AG20443 (cell line): ENCODE measurements at places on chromosomes 2 and 18.
A peak's percentile ranks its signal among the peaks of the same experiment; 100 is the strongest.

DNA sequence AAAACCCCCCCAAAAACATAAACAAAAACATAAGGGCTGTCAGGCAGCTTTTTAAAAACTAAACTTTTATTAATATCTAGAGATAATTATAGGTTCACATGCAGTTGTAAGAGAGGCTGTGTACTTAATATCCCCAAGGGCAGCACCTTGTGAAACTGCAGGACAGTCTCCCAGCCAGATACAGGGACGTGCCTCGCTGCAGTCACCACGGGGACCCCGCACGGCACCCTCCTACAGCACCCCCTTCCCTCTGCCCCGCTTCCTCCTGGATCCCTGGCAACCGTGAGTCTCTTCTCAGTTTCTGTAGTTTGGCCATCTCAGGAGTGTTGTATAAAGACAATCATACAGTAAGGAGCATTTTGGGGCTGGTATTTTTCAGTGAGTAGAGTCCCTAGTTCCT is 6.8 kb upstream of the COLEC11 start:
- no peak for DNase-seq

- no peak for DNase-seq
Observed at GRCh38 chr2:41066168-41066567, 614.3 kb upstream of the SLC8A1 start.

- DNase-seq = no peak
Observed at GRCh38 chr2:60621688-60622429, 68.4 kb upstream of the BCL11A start.

DNA sequence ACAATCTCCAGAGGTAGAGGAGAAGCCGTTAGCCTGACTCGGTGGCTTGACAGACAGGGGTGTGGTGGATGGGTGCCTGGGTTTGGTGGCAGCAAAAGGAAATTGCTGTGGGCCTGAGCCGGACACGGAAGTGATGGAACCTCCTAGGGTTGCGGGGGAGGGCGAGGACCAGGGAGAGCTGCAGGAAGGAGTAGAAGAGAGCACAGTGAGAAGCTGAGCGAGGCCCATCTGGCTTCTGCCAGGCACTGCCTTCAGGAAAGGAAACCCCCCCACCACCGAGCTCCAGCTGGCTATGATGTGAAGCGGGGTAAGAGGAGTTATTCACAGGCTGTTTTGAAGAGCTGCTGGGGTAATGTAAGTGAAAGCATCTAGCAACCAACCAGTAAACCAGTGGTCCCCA is 134.6 kb downstream of the TSN start:
- DNase-seq = no peak

DNA sequence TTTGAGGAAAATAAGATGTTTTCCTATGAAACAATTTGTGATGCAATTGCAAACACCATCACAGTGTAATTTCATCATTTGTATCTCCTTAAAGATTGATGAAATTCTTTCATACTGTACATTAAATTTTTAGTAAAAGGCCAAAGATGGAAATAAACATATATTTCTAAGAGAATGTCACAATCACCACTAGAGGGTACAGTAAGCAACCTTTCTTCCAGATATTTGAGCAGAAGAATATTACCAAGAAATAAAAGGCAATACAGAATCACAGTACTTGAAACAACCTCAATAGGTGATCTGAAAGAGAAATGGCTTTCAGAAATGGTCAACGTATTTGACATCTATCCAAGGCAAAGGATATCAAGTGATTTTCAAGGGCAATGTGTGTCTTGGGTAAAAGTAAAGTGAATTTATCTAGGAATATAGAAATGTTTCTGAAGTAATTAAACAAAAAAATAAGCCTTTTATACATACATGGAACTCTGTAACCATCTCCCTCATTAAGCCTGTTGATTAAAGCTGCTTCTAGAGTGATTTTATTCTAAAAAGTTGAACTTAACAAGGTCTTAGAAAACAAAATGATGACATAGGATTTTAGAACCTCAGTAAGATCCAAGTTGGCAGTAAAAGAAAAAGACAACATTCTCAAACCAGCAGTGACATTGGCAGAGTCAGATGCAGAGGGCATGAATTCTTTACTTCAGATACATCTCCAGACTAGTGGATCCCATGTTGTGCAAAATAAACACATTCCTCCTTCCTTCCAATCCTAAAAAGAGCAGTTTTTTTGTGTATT is 90.3 kb upstream of the SESTD1 start:
- DNase-seq = no peak

DNA sequence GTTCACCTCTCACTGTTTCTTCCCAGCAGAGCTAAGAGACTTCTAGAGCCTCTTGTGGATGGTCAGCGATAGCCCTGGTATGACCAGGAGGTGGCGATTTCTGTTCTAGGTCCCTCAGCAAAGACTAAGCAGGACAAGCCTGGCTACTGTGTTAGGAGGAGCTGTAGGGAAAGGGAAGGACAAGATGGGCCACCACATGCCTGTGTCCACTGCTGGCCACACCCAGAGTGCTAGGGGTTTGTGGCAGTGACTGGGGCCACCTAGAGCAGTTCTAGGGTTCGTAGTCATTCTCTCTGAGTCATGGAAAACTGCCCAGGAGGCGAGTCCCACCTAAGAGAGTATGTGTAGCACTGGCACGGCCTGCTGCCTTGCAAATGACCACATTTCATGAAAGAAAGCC is 179.4 kb downstream of the ALPK2 start:
- DNase-seq = peak; percentile 31

GRCh38 chr2:10237392-10238321 is 65.0 kb upstream of the HPCAL1 start:
- no peak for DNase-seq

- DNase-seq = no peak
Observed at GRCh38 chr2:123500988-123501387, 524.1 kb upstream of the CNTNAP5 start.

- DNase-seq = no peak
Observed at GRCh38 chr2:119119999-119120756, 38.4 kb downstream of the C1QL2 start.

DNA sequence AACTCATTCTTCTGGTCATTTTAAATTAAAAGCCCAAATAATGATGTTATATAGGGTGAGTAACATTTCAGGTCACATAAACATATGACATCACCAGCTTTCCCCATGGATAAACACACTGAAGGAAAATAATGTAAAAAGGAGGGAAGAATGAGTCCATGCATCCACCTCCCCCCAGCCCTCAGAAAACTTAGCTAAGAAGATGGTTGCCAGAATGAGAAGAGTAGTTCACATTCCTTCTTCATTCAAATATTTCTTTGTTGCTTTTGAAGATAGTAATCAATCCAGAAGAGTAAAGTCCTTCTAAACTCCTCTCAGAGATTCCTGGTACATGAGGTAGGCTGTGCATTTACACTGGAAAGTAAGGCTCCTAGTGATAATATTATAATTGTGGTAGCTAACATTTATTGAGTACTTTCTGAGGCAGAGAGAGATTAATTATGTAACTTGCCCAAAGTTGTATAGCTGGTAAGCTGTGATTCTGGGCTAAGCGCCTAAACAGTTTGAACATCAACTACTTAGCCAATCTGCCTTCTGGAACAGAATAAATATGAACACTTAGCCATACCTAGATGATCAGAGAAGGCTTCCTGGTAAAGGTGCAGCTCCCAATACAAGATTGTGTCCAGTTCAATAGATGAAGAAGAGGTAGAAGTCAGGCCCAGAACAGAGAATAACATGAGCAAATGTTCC is 256.7 kb upstream of the FN1 start:
- no peak for DNase-seq

DNA sequence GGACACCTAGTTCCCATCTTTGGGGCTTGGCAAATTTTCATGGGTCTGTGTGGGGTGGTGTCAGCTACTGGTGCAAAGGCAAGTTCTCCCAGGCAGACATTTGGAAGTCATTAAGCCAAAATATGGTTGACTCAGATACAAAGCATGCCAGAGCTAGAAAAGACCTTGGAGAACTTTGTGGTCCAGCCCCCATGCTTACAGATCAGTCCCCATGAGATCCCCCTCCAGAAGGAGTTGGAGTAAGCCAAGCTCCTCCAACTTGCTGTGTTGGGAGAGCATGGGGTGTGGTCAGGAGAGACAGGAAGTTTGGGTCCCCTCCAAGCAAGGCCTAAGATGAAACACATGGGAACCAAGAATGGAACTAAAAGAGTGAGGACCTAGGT is 224.5 kb downstream of the CYP26B1 start:
- peak; percentile 66 for DNase-seq

DNA sequence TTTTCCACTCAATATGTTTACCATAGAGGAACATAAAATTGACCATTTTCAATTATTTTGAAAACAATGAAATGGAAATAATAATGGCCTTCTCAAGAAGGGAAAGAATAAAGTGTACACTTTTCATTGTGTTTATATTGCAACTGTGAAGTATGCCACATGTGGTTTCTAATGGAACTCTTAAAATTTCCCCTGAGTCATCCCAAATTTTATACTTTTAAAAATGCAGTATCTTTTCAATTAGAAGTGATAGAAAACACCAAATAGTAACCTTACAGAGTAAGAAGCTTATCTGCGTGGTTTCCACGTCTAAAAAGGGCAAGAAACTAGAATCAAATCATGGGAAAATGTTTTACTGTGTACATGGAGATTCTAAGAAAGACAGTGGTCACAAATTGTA is 70.0 kb downstream of the SCG2 start:
- no peak for DNase-seq

DNA sequence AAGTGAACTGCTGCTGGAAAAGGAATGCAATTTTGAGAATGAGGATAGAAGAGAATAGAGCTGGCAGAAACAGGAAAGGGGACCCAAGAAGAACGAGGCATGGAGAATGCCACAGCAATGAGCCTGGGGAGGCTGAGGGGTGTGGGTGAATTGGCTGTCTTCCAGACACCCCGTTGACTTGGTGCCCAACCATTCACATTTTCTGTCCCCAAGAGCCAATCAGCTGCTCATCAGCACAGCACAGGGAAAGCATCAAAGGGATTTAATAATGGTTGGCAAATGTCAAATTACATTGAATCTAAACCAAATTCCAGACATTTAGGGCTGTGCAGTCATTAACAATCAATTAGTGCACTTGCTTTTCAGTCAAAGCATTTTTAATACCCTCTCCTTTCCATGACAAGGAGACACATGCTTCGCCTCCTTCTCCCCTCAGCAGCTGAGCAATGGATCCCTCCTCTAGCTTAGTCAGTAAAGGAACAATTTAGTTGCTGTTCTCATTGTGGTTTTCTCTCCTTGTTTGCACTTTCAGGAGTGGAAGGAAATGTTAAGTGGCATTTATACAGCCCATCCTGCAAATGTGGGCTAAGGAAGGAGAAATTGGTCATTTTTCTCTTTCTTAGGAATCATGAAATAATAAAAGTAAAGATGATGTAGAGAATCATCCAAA is 98.8 kb downstream of the KLF7 start:
- no peak for DNase-seq

DNA sequence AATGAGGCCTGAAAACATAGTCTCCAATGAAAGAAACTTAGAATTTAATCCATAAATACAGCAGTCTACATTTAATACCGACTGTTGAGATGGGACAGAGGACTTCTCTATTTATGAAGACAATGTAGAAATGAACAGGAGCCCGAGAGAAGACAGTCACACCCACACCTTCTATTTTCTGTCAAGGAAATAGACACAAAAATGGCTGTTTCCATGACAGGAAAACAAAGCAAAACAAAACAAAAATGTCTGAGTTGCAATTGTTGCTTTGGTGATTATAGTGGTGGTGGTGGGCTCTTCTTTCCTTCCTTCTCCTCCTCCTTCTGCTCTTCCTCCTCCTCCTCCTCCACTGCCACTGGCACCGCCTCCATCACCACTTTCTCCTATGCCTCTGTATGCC is 72.3 kb upstream of the CCDC68 start:
- DNase-seq = no peak

GRCh38 chr2:43798300-43798699 is 24.5 kb downstream of the DYNC2LI1 start:
- no peak for DNase-seq
